ENCODE measurements at places on chromosomes 13 and 19.

GRCh38 chr19:5250127-5250659 is 90.4 kb downstream of the PTPRS start:
- DNase-seq = no peak

DNA sequence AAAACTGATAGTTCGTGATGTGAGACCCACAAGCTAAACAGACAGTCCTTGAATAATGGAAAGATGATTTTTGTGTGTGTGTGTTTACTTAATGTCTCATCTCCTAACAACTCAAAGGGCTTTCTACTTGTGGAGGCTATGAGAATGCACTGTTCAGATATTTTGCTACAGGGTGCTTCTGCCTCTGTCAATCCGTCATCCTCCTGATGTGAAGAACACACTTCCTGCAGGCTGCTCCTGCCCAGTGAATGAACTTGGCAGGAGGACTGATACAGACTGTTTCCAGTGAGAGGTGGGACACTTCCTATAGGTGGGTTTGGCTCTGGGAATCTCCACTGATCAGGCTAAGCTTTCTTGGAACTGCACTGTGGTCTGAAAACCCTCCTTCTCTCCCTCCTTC is 168.4 kb upstream of the STARD13 start:
- no peak for DNase-seq

DNA sequence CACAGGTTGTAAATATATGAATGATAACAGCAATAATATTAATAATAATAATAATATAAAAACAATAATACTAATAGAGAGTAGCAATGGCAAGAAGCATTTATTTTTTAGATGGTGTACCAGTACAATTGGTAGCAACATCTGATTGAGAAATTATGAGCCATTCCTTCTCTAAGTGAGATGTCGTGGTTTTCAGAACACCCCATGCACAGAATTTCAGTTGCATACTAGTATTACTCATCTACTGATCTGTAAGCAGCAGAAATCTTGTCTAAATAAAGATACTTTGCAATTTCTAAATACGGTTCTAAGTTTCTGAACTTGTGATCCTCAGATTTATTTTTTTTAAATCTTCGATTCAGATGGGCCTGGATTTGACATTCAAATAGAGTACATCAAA is 788.0 kb upstream of the ATXN8OS start:
- DNase-seq = no peak

DNA sequence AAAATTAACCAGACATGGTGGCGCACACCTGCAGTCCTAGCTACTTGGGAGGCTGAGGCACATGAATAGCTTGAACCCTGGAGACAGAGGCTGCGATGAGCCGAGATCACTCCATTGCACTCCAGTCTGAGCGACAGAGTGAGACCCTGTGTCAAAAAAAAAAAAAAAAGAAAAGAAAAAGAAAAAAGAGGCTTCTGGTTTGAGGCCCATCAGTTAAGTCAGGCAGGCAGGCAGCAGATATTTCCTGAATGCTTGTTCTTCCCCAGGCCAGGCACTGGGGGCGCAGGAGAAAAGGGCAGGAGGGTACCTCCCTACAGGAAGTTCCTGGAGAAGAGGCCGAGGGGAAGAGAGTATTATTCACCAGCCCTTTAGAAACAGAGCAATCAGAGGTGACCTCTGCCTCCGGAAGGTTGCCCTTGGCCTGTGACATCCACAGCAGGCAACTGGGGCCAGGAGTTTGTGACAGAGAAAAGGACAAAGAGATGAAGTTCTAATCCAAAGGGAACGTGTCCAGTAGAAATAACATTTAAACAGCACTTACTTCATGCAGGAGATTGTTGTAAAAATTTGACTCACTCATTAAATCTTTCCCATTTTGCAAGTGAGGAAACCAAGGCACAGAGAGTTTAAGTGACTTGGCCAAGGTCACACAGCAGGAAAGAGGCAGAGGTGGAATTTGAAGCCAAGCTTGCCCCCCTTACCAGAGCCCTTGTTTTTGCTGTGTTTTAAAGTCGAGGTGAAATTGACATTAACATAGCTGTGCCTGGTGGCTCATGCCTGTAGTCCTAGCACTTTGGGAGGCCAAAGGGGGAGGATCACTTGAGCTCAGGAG is 4.3 kb upstream of the RLN3 start:
- no peak for DNase-seq

DNA sequence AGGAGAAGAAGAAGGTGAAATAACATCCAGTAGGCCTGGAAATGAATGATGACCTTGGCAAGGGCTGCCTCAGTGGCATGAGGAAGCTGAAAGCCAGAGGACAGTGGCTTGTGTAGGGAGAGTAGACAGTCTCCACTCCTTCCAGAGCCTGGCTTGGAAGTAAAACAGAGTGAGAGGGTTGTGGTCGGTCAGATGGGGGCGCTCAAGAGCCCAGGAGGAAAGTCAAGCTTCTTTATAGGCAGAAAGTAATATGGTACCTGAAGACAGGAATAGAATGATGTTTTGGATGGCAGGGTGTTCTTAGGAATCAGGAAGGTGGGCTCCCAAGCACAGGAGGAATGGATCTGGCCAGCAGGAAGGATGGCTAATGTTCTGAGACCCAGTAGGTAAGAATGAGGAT is 75.1 kb upstream of the TSC22D1 start:
- no peak for DNase-seq

GRCh38 chr19:3193256-3194105 is 7.8 kb downstream of the NCLN start:
- DNase-seq = no peak

DNA sequence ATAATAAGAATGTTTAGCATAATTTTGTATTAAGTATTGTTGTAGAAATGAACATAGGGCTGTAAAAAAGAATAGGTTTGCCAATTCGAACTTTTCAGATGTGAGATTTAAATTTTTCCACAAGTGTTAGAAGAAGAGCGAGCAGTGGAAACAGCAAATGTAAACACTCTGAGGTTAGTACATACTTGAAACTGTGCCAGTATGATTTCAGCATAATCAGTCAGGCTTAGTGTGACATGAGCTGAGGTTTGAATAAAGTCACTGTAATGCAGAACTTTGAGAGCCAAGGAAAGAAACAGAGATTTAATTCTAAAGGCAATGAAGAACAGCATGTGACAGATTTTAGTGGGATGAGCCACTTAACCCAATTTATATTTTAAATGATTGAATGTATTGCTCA is 2166.4 kb downstream of the PCDH9 start:
- DNase-seq = no peak

GRCh38 chr13:108984251-108984920 is 355.0 kb downstream of the MYO16 start:
- DNase-seq = no peak

DNA sequence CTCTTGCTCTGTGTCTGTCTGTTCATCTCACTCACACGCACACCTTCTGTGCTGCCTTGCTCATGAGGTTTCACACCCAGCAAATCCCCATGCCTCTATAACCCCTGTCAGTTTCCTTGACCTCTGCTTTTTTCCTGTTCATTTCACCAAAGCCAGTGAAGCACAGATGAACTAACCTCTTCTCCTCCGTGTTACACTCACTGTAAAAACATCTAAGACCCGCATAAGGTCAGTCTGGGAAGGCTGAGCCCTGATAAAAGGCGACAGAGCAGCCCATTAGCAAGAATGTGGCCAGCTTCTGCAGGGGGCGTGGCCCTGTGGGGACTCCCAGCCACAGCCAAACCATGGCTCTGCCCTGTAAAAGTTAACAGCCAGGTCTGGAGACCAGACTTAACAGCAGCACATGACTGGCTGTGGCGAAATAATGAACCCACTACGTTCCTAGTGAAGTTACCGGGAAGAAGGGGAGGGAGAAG is 42.8 kb upstream of the NPAS1 start:
- DNase-seq = no peak

GRCh38 chr13:113562085-113562749 is 22.3 kb upstream of the TFDP1 start:
- DNase-seq = no peak

DNA sequence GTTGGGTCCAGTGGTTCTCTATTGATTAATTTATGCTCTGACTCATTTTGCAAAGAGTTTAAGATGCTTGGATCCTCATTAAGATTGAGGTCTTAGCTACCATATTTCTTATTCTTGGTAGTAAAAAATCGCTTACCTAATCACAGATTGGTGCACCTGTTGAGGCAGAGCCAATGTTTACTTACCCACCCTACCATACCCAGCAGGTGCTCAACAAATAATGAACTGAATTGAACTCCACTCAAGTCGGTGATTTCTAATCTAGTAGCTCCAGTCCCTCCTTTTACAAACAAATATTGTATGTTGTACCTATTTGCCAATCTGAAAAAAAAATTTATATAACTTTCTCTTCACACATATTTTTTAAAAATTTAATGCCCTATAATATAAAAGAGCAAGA is 361.0 kb downstream of the FGF14 start:
- no peak for DNase-seq

DNA sequence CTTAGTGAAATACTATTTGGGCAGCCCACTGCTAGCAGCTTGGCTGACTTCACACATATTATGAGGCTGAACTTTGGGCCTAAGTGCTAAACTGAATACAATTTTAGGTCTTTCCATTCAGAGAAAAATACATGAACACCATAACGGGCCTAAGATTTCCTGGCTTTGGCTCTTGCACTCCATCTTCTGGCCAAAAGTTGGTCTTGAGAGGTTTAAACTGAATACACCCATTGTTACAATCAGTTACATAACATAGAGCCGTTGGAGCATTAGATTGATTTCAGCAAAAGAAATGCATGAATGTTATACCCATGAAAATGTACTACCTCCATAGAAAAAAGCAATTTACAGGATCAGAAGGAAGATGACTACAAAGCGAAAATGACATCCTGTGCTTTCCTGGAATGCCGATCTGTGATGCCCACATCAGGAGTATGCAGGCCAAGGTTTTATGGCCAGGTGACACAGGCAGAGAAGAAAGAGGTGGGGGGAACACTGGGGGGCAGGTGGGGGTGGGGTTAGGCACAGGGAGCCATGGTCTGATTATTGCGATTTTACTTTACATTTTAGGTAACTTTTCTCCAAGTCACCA is 11.1 kb upstream of the SHISA2 start:
- DNase-seq = no peak

GRCh38 chr13:30030141-30030750 is 179.8 kb upstream of the UBL3 start:
- DNase-seq = no peak

DNA sequence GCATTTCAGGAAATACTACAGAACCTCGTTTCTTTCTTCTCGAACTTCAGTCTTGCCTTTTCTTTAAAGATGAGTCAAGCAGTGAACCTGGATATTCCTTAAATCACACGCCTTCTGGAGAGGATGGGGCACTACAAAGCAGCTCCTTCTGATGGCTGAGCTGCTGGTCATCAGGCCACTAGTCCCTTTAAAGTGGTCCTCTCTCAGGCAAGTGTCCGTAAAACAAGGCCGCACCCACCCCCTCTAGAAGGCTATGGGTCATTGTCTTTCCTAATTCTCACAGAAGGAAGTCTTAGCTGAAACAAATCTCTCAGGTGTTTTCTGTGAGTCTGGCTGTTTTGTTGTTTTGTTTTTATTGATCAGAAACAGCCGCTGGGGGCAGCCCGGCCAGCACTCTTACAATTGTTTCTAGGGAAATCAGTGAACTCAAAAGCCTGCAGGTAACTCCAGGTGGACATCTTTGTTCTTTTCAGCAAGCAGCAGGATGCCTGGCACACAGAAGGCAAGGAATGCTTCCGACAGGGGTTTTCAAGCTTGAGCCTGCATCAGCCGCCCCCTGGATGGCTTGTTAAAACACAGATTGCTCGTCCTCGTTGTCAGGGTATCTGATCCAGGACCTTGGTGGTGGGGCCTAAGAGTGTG is 45.4 kb downstream of the MBNL2 start:
- DNase-seq = no peak
